ENCODE measurements at places on chromosomes 6 and 20.

GRCh38 chr6:118719351-118720124, 68.1 kb upstream of the CEP85L start:
- no peaks in the 10 kb centered on the region for H3K36me3 ChIP-seq
- no peak for DNase-seq
- no peak overlapping the region for H3K27ac ChIP-seq
- H3K4me3 ChIP-seq = no peak overlapping the region
- peaks cover 14% of the 10 kb centered on the region for H3K4me1 ChIP-seq

GRCh38 chr6:112286010-112286409, 31.6 kb upstream of the LAMA4 start:
- no peak for DNase-seq
- H3K36me3 ChIP-seq = no peaks in the 10 kb centered on the region
- H3K27ac ChIP-seq = no peak overlapping the region

DNA sequence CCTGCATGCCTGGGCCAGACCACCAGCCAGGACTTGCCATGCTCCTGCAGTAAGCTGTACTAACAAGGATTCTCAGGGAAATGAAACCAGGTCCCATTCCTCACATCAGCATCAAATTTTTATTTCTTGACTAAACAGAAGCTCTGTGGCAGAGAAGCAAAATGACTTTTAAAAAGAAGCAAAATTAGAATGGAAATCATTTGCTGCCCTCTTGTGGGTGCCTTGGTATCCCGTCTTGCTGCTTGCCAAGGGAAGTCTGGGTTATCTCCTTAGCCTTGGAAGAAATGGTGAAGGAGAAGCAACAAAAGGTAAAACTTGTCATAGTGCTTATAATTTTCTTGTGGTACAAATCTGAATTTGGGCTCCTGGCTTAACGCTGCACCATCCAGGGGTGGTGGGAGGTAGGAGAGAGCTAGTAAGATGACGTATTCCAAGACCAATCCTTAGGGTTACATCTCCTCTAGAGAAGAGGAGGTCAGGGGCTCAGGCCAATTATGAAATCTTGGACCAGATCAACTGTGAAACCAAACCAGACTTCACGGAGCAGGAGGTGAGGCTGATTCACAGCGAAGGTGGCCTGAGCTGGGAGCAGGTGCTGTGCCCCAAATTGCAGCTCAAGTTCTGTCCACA, 107.5 kb downstream of the FAXC start:
- H3K27ac ChIP-seq = no peak overlapping the region
- H3K36me3 ChIP-seq = no peaks in the 10 kb centered on the region
- H3K4me1 ChIP-seq = no peaks in the 10 kb centered on the region
- DNase-seq = peak; percentile 26
- no peaks in the 10 kb centered on the region for H3K27me3 ChIP-seq
- no peak overlapping the region for H3K4me3 ChIP-seq

- peak overlapping the region; percentile 96 for H3K27ac ChIP-seq
- H3K4me3 ChIP-seq = peak overlapping the region; percentile 91
- no peaks in the 10 kb centered on the region for H3K36me3 ChIP-seq
- no peaks in the 10 kb centered on the region for H3K27me3 ChIP-seq
These were observed 571 bp downstream of the ITCH start for GRCh38 chr20:34363465-34364222.

DNA sequence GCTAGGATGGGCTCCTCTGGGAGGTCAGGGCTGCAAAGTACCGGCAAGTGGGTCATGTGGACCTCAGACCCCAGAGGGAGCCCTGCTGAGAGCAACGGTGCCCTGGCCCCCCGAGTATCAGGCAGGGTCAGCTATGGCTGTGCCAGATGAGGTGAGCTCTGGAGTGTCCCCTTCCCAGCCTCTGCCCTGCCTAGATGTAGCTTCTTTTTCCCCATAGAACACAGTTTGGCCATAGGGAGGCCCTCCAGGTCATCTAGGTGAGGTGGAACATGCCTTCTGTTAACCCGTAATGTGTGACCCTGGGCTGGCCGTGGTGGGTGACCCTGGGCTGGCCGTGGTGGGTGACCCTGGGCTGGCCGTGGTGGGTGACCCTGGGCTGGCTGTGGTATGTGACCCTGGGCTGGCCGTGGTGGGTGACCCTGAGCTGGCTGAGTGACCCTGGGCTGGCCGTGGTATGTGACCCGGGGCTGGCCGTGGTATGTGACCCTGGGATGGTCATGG, 21.2 kb upstream of the PCMTD2 start:
- no peak overlapping the region for H3K27ac ChIP-seq
- no peak overlapping the region for H3K4me3 ChIP-seq
- H3K4me1 ChIP-seq = no peaks in the 10 kb centered on the region
- H3K27me3 ChIP-seq = no peaks in the 10 kb centered on the region
- H3K36me3 ChIP-seq = no peaks in the 10 kb centered on the region

GRCh38 chr20:8242066-8242465, 110.0 kb downstream of the PLCB1 start:
- no peak overlapping the region for H3K4me3 ChIP-seq
- DNase-seq = no peak
- no peak overlapping the region for H3K27ac ChIP-seq
- H3K4me1 ChIP-seq = peaks cover 15% of the 10 kb centered on the region
- H3K36me3 ChIP-seq = no peaks in the 10 kb centered on the region
- H3K27me3 ChIP-seq = no peaks in the 10 kb centered on the region

GRCh38 chr6:90083891-90084290, 189.6 kb downstream of the GJA10 start:
- H3K4me3 ChIP-seq = no peak overlapping the region
- DNase-seq = no peak
- no peaks in the 10 kb centered on the region for H3K27me3 ChIP-seq
- peaks cover 7% of the 10 kb centered on the region for H3K4me1 ChIP-seq
- no peak overlapping the region for H3K27ac ChIP-seq

DNA sequence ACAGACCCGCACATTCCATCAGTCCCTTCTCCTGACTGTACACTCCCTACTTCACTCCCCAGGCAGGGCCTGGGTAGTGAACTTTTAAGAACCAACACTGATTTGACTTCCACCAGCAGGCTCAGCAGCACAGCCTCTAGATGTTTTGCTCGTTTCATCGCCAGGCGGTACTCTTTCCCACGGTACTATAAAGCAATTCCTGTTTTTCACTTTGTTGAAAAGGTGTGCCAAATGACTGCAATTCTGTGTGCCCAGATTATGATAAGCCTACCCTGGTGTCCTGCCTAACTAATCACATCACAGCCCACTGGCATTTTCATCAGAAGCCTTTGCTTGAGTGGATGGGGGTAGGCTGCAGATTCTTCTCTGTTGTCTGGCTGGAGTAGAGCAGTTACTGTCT, 12.9 kb upstream of the WTAP start:
- H3K4me1 ChIP-seq = no peaks in the 10 kb centered on the region
- no peaks in the 10 kb centered on the region for H3K36me3 ChIP-seq
- H3K27ac ChIP-seq = no peak overlapping the region
- no peak for DNase-seq
- no peaks in the 10 kb centered on the region for H3K27me3 ChIP-seq
- H3K4me3 ChIP-seq = no peak overlapping the region

- peaks cover 6% of the 10 kb centered on the region for H3K4me1 ChIP-seq
- DNase-seq = no peak
- H3K27ac ChIP-seq = no peak overlapping the region
- no peaks in the 10 kb centered on the region for H3K36me3 ChIP-seq
These were observed 5.1 kb upstream of the SLC2A12 start for GRCh38 chr6:134057478-134057877.

DNA sequence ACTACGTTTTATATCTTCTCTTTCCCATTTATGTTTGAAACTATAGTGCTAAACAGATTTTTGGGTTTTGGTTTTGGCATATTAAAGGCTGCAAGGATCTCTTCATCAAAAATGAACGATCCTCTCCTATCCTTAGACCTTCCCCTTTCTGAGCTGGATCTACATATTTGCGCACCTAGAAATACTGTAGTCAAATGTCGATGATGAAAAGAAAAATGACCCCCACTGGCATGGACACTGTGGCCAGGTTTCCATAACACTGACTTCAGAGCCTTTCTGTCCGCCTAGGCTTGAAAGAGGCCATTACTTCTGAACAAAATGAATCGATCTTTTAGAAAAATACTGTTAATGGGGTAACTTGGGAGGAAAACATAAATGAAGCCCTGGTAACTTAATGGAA, 5.8 kb downstream of the FLRT3 start:
- no peak overlapping the region for H3K27ac ChIP-seq
- DNase-seq = no peak
- H3K27me3 ChIP-seq = no peaks in the 10 kb centered on the region

DNA sequence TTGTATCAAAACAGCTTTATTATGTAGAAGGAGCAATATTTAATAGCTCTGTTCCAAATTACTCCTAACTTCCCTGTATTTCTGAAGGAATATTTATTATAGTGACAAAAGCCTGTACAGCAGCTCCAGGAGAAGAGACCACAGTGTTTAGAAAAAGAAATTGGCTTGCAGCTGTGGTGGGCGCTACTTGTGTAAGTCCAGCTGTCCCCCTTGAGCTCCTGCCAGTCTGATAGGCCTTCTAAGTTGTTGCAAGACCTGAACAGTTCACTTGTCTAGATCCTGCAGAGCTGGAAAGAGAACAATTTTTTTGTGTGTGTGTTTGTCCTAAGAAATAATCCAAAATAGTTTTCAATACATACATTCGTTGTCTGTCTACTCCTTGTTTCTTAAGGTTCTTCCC, 86.6 kb downstream of the JARID2 start:
- H3K36me3 ChIP-seq = no peaks in the 10 kb centered on the region
- no peaks in the 10 kb centered on the region for H3K27me3 ChIP-seq
- peaks cover 34% of the 10 kb centered on the region for H3K4me1 ChIP-seq
- no peak for DNase-seq

DNA sequence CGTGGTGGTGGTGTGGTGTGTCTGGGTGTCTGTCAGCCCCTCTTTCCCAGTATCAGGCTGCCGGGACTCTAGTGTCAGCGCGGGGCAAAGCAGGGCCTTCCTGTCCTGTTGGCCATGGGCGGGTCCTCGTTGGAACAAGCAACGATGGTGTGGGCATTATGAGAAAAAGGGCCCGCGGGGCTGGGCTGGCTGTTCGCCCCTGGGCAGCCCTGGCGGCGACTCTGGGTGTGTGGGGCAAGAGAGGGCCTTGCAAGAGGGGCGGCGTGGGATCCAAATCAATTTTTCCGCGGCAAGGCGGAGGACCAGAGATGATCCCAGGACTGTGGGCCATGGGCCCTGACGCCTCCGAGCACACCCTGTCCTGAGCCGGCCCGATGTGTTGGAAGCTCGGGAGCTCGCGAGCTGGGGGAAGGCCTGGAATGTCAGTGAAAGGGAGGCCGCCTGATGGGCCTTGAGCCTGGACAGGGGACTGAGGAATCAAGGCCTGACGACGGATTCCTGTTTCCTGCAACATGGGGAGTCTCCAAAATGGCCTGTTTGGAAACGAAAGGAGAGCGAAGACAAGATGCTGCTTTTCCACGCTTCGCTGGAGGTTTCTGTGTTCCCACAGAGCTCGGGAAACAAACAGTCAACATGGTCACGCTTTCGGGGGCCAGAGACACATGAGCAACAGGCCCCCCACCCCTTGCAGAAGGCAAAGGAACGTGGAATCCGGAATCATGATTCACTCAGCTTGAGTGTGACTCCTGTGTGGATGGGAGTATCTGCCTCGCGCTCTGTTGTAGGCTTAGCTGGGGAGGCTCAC, 364.7 kb upstream of the DEFB115 start:
- H3K27me3 ChIP-seq = peaks cover 64% of the 10 kb centered on the region
- no peak overlapping the region for H3K4me3 ChIP-seq
- no peak overlapping the region for H3K27ac ChIP-seq
- H3K4me1 ChIP-seq = no peaks in the 10 kb centered on the region

DNA sequence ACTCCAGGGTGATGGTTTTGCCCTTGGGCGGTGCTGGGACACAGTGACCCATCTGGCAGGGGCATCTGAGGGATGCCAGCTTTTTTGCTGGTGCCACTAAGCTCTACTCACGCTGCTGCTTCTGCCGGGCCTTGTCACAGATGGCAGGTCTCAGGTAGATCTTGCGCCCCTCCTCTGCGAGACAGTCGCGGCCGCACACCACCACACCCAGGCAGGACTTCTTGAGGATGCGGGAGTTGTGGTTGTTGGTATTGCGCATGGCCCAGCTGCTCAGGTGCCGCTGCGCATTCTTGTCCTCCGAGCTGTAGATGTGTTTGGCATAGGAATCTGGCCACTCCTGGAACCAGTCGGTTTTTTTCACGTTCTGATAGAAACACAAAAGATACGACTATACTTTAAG, 14.7 kb downstream of the GCM1 start:
- H3K4me1 ChIP-seq = peaks cover 7% of the 10 kb centered on the region
- no peak for DNase-seq
- no peak overlapping the region for H3K27ac ChIP-seq
- H3K4me3 ChIP-seq = no peak overlapping the region
- H3K36me3 ChIP-seq = no peaks in the 10 kb centered on the region
- H3K27me3 ChIP-seq = no peaks in the 10 kb centered on the region

DNA sequence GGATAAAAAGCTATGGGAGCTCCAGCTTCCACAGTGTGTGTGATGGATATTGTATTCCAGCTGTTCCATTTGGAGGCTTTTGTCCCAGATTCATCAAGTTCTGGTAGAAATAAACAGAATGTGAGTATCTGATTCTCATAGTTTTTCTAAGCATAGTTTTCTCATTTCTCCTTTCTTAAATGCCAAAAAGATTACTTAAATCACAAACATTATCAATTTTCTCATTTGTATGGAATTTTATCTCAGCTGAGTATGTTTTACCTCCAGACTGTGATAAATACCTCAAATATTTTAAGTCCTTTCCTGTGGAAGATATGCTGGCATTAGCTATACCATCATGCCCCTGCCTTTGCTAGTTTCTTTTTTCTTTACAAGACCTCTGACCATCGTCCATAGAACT, 767.3 kb downstream of the TFAP2A start:
- H3K4me3 ChIP-seq = no peak overlapping the region
- no peaks in the 10 kb centered on the region for H3K36me3 ChIP-seq
- H3K27ac ChIP-seq = no peak overlapping the region
- H3K27me3 ChIP-seq = no peaks in the 10 kb centered on the region
- DNase-seq = peak; percentile 62

DNA sequence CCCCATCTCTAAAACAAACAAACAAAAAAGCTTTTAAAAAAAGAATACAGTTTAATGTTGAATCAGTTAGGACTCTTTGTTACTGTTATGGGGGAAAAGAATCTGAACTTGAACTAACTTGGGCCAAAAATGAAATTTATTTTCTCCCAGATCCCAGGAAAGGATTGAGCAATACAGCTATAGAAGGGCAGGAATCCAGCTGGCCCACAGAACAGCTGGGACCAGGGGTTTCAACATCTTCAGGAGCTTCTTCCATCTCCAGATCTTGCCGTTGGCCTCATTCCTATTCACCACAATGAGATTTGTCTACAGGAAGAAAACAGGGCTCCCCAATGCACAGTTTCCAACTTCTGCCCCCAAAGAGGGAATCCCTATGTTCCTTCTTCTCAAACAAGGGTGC, 43.2 kb upstream of the AKAP12 start:
- no peak overlapping the region for H3K4me3 ChIP-seq
- no peaks in the 10 kb centered on the region for H3K36me3 ChIP-seq
- H3K4me1 ChIP-seq = no peaks in the 10 kb centered on the region
- H3K27ac ChIP-seq = no peak overlapping the region

DNA sequence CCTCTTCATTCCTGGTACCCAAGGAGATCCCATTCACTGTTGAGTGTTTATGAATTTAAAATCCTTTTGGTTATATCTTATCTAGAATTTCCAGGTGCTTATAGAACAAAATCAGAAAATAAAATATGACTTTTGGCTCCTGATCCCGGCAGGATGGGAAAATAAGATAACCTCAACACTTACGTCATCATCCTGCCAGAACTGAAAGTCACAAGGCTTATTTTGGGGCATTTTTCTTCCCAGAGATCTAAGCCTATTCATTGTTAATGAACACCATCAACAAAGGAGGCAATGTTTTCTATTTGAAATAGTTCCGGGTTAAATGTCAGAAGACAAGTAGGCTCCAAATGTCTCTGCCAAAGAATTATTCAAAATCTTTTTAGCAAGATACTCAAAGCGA, 580.6 kb downstream of the TFAP2A start:
- H3K4me3 ChIP-seq = no peak overlapping the region
- no peaks in the 10 kb centered on the region for H3K36me3 ChIP-seq
- H3K27me3 ChIP-seq = no peaks in the 10 kb centered on the region
- H3K27ac ChIP-seq = no peak overlapping the region

All from cardiac muscle cell (in vitro differentiated cells and primary cell).